Activated T-cell treated with anti-CD3 and anti-CD28 coated beads, Interleukin-2, amount 50 U/mL, for 48 hours (primary cell): ENCODE measurements at places on chromosomes 5 and 9.
A peak's percentile ranks its signal among the peaks of the same experiment; 100 is the strongest.

GRCh38 chr5:3222924-3223323 lies 372.7 kb upstream of the IRX1 start:
- no peak for DNase-seq

- DNase-seq = no peak
These were observed 78.5 kb downstream of the ZNF618 start for GRCh38 chr9:113954591-113954990.

- no peak for DNase-seq
These were observed 138.0 kb upstream of the EFNA5 start for GRCh38 chr5:107808671-107809137.

GRCh38 chr5:178738520-178738919 lies 8.1 kb upstream of the ZNF354A start:
- DNase-seq = no peak

- no peak for DNase-seq
These were observed at the start of gene SH3TC2 for GRCh38 chr5:149063017-149063687. Gene SH3TC2, minus strand, starts transcription at chr5:149063062. Its CDS starts 40 bp downstream, at chr5:149063022.

DNA sequence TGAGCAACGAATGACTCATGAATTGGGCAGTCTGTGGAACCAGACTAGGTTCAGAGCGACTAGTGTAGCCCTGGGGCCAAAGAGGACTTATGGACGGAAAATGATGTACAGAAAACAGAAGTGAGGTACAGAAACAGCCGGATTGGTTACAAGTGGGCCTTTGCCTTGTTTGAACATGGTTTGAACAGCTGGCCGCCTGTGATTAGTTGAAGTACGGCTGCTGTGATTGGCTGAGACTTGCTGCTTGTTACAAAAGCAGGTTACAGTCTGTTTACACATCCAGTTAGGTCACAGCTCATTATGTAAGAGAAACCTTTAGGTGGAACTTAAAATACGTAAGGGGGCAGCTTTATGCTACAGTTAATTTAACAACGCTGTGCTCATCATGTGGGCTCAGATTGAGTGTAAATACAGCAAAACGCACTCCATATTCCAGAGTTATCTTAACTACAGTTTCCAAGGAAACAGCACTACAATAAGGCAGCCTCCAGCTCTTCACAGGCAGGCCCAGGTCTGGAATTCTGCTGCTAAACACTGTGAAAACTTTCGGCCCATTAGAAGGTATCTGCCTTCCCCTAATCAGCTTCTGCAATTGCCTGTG lies 6.5 kb downstream of the AMACR start:
- DNase-seq = no peak

DNA sequence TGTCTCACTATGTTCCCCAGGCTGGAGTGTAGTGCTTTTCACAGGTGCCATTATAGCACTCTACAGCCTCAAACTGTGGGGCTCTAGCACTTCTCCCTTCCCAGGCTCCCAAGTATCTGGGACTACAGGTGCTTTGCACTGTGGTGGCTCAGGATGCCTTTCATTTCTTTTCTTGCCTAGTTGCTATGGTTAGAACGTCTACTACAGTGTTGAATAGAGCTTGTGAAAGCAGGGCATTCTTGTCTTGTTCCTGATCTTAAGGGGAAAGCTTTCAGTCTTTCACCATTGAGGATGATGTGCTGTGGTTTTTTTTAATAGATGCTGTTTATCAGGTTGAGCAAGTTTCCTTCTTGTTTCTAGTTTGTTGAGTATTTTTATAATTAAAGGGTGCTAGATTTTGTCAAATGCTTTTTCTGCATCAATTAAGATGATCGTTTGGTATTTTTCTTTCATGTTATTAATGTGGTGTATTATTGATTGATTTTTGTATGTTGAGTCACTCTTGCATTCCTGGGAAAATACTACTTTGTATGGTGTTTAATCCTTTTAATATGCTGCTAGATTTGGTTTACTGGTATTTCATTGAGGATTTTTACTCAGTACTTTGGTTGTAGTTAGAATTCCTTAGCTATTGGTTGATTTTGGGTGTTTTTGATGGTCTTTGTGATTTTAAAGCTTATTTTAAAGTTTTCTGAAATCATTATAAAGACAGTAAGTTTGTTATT lies 35.6 kb downstream of the GPBP1 start:
- no peak for DNase-seq

DNA sequence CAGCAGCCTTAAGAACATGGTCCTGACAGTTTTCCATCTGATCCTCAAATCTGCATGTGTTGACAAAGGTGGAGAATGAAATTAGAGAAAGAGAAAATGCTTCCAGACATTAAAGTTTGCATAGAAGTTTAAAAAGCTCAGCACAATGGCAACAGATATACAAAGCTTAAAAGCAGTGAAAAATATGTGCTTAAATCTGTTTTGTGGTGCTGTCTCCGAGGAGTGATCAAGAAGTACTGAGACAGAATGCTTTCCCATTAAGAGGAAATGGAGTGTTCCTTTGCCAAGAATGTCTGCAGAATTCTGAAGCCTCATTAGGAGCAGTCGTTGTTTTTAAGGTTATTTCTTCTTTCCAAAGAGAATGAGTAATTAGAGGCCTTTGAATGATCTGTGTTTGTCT lies 131.4 kb downstream of the MCTP1 start:
- no peak for DNase-seq

GRCh38 chr9:36091026-36091953 lies 45.2 kb upstream of the GLIPR2 start:
- no peak for DNase-seq

- DNase-seq = no peak
These were observed 112.6 kb downstream of the CACNA1B start for GRCh38 chr9:137989999-137990715.

DNA sequence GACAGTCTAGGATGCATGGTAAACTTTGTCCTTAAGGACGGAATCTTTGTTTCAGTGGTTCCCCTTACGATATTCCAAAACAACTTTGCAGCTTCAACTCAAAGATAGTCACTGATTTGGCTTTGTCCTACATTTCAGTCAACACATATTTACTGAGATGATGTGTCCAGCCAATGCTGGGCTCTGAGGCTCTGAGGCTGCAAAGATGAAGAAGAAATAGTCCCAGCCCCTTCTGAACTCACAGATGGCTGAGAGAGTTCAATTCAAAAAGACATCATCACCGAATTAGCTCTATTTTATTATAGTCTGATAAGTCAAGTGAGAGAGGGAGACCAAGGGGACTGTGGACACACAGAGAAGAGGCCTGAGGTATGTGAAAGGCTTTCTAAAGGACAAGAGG lies 544.0 kb downstream of the ACTL7B start:
- no peak for DNase-seq

GRCh38 chr5:9431496-9432258 lies 114.2 kb downstream of the SEMA5A start:
- no peak for DNase-seq

DNA sequence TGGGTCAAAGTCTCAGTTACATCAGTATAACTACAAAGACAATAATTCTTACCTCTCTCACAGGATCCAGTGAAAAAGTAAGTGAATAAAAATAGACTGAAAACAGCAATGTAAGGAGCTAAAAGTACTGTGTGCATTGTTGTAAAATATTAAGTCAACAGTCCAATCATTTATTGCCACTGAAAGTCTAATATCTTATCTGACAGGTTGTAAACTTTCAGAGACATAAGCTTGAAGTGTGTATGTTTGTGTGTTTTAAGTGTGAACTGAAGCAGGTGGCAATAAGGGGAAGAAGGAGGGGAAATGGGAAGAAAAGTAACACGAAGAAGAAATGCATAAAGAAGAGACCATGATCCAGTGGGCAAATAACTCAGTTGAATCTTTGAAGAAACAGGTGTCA lies 229.7 kb upstream of the TAS2R1 start:
- DNase-seq = no peak

GRCh38 chr5:159444441-159445082 lies 114.3 kb upstream of the IL12B start:
- DNase-seq = no peak

DNA sequence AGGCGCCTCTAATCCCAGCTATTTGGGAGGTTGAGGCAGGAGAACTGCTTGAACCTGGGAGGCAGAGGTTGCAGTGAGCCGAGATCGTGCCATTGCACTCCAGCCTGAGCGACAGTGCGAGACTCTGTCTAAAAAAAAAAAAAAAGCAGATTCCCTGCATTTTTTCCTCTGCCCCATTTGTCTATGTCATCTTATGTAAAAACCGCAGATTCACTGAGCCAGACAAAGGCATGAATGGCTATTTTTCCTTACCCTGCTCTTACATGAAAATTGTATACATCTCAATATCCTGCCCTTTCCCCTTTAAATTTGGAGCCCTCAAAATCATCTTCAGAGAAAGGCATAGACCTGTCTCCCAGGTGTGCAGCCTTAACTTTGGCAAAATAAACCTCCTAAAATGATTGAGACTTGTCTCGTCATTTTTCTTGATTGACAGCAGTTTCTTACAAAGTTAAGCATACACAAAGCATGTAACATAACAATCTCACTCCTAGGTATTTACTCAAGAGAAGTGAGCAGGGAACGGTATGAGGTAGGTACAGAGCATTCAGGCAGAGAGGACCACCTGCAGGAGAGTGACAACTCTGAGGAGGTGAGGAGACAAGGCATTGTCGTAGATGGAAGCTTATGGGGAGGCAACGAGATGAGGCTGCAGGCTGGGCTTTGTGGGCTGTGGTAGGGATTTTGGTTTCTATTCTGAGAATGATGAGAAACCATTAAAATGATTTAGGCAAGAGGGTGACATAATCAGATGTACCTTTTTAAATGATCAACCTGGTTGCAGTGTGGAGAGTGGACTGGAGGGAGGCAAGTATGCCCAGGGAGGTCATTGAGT lies 65.7 kb upstream of the IL6ST start:
- DNase-seq = peak; percentile 66

DNA sequence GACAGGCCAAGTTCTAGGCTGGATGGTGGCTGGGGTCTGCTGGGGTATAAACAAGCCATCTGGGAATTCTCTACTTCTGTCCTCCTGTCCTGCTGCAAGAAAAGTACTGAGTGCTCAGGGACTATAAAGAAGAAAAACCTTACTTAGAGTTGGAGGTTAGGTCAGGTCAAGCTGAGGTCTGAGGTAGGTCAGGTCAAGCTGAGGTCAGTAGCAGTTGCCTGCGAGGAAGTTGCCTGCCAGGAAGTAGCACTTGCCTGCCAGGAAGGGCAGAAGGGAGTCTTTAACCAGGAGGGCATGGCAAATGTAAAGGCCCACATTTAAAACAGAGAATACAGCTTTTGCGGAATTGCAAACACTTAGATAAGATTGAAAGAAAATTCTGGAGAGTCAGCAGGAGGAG lies 51.3 kb upstream of the PRLR start:
- no peak for DNase-seq

GRCh38 chr5:141039061-141039460 lies 12.1 kb upstream of the PCDHB1 start:
- DNase-seq = no peak

GRCh38 chr5:82534986-82535385 lies 256.8 kb upstream of the RPS23 start:
- no peak for DNase-seq

DNA sequence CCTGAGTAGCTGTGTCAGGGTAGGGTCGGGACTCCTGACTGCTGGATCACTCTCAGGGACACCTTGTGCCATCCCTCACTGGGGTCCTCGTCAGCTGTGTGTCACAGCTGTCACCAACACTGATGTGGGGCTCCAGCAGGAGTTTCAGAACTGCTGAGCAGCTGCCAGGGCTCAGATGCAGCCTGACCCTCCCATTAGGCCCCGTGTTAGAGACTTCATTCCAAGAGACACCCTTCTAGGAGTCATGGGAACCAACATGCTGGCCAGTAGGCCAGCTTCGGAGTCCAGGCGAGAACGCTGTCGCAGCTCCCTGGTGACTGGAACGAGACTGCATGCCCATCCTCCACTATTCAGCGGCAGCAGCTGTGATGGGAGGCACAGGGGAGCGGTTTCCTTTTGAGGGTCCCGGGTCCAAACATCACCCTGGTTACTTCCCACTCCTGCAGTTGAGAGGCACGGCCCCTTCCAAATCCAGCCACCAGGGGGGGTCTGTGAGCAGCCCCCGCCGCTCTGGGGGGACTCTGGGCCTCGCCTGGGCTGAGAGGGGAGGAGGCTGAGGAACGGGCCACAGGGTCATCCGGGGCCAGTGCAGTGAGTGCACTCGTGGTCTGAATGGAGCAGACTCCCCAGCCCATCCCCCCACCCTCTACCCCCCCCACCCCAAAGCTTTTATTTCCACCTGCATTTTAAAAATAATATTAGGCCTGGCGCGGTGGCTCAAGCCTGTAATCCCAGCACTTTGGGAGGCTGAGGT lies 12.6 kb upstream of the TCF7 start:
- peak; percentile 88 for DNase-seq

DNA sequence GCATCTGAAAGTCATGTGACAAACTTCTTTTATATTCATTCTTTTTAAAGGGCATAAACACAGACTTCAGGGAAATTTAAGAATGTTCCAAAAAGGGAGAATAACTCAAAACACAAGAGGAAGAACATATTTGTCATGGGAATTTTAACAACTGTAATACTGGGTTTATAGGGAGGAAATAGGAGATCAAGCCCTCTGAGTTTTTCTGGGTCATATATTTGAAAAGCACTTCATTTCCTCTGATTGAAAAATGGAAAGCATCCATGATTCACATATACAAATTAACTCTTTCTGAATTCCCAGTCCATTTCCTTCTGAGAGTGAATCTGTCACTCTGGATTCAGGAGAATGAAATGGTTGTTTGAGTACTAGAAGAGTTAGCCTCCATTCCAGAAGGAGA lies 26.8 kb downstream of the LURAP1L start:
- DNase-seq = no peak

DNA sequence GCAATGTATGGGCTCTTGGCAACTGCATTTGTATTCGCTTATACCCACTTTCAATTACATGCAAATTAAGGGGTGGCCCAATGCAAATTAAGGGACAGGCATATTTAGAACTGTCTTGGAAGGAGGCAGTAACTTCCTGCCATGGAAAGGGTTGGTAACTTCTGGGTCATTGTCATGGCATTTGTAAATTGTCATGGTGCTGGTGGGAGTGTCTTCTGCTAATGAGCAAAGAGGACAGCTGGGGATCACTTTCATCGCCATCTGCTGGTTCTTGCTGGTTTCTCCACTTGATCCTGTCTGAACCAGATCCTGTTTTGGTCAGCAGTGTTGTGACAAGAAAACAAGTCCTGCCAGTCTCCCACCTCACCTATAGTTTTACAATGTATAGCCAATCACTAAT lies 23.3 kb upstream of the UGT3A2 start:
- DNase-seq = no peak

GRCh38 chr9:27528886-27529315 lies 713 bp downstream of the MOB3B start:
- DNase-seq = peak; percentile 68

- no peak for DNase-seq
These were observed 386.9 kb upstream of the IRX4 start for GRCh38 chr5:2269656-2270055.

DNA sequence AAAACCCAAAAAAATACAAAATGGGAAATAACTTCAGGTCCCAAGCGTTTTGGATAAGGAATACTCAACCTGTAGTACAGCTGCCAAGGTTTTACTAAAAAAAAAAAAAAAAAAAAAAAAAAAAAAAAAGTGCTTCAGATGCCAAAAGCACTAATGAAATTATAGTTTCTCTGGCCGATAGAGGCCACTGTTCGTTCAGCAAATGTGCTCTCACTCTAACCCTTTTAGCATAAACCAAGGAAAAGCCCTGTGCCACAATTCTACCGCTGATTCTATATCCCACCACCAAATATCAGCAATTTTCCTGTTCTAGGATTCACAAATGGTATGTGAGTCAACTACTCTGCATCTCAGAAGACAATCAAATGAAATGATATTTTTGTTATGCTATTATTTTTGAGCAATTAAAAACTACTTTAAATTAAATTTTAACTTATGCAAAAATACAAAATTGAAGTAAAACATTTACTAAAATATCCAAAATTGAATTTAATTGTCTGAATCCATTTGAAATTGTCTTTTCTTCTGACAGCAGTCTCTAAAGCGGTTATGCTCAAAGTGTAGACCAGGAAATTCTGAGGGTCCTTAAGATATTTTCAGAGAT lies 79.8 kb downstream of the RICTOR start:
- DNase-seq = no peak

- DNase-seq = peak; percentile 68
These were observed 193.1 kb upstream of the PTGER4 start for GRCh38 chr5:40486437-40487275.
